ENCODE measurements at places on chromosomes 2 and 18.

- DNase-seq: no peak
- H3K4me3 ChIP-seq: no peak overlapping the region
- H3K36me3 ChIP-seq: no peaks in the 10 kb centered on the region
- H3K27ac ChIP-seq: no peak overlapping the region
- no peaks in the 10 kb centered on the region for H3K27me3 ChIP-seq
Measured at GRCh38 chr18:6557770-6558248, 143.1 kb upstream of the L3MBTL4 start.

DNA sequence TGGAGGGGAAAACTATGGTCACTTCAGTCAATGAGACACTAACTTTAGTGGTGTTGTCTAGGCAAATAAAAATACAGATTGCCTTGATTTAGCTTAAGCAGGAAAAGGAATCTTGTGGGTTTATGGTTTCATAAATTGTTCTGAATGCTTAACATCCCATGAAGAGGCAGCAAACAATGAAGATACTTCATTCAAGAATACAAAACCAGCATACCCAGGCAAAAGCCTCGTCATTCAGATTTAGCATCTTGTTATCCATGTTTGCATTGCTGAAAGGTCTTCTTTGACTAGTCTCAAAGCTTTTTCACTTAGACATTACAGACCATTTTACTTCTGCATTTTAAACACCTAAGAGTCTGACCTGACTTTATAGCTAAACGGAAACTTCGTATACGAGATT, 272.7 kb upstream of the FSHR start:
- no peak for DNase-seq
- no peaks in the 10 kb centered on the region for H3K36me3 ChIP-seq
- H3K4me3 ChIP-seq: no peak overlapping the region
- H3K27me3 ChIP-seq: no peaks in the 10 kb centered on the region
- H3K27ac ChIP-seq: no peak overlapping the region

DNA sequence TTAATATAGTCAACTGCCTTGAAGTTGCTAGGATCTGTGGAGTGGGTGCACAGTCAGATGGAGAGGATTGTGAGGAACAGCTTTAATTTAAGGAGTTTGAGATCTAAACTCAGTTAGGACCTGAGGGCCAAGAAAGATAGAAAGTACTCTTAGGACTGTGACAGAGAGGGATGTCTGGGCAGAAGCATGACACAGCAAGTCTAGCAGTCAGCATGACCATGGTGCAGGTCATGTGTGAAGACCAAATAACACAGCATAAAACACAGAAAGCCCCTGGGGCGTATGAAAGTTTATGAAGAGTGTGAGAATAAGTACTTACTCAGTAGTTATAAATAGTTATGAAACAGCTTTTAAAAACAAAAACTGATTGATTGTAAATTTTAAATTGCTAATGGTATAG, 107.2 kb downstream of the GALNT1 start:
- H3K27me3 ChIP-seq: no peaks in the 10 kb centered on the region
- no peak for DNase-seq
- H3K4me1 ChIP-seq: no peaks in the 10 kb centered on the region
- no peak overlapping the region for H3K27ac ChIP-seq

DNA sequence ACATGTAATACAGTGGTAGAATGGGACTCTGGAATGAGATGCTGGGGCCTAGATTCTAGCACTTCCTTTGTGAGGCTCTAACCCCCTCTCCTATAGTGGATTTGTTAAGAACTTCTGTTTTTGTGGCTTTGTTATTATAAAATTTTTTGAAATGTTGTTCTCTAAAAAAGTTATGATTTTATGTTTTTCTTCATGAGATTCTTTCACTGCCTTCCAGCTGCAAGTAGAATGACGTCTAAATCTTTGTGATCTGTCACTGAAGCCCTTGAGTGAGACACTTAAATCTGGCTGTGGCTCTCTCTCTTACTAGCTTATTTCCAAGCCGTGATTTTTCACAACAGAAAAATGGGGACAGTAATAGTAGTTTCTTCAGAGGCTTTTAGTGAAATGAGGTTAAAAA, 1.6 kb downstream of the CASP8 start:
- no peaks in the 10 kb centered on the region for H3K27me3 ChIP-seq
- peaks cover 20% of the 10 kb centered on the region for H3K4me1 ChIP-seq
- DNase-seq: no peak
- H3K27ac ChIP-seq: no peak overlapping the region
- peak overlapping the region; percentile 38 for H3K4me3 ChIP-seq

GRCh38 chr2:194705398-194705797, 951.6 kb upstream of the SLC39A10 start:
- no peaks in the 10 kb centered on the region for H3K4me1 ChIP-seq
- no peaks in the 10 kb centered on the region for H3K36me3 ChIP-seq
- DNase-seq: no peak
- no peak overlapping the region for H3K27ac ChIP-seq
- H3K4me3 ChIP-seq: no peak overlapping the region
- no peaks in the 10 kb centered on the region for H3K27me3 ChIP-seq

GRCh38 chr18:35413163-35413511, 36.0 kb upstream of the ZNF396 start:
- H3K27ac ChIP-seq: no peak overlapping the region
- H3K4me1 ChIP-seq: no peaks in the 10 kb centered on the region
- no peaks in the 10 kb centered on the region for H3K36me3 ChIP-seq

GRCh38 chr2:241984271-241984655, 114.7 kb downstream of the RTP5 start:
- no peaks in the 10 kb centered on the region for H3K36me3 ChIP-seq
- H3K27me3 ChIP-seq: no peaks in the 10 kb centered on the region
- no peaks in the 10 kb centered on the region for H3K4me1 ChIP-seq

- no peak overlapping the region for H3K4me3 ChIP-seq
- no peaks in the 10 kb centered on the region for H3K4me1 ChIP-seq
- no peaks in the 10 kb centered on the region for H3K27me3 ChIP-seq
- H3K27ac ChIP-seq: no peak overlapping the region
- DNase-seq: no peak
Measured at GRCh38 chr18:48597671-48598070, 58.8 kb downstream of the CTIF start.

GRCh38 chr2:152452256-152452973, 117.4 kb downstream of the FMNL2 start:
- H3K36me3 ChIP-seq: no peaks in the 10 kb centered on the region
- H3K27me3 ChIP-seq: no peaks in the 10 kb centered on the region
- no peak for DNase-seq
- no peak overlapping the region for H3K4me3 ChIP-seq
- peaks cover 7% of the 10 kb centered on the region for H3K4me1 ChIP-seq

DNA sequence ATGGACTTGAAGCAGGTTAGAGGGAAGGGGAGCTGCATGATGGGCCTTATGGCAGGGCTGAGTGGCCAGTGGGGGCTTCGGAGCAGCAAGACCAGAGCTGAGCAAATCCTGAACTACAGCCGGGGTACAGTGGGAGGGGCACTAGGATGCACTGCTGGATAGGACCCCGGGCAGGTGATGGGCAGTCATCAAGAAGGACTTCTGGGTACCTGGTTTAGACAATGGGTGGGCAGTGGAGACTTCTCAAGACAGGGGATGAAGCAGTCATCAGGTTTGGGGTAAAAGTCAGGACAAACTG, 507.4 kb upstream of the MYT1L start:
- no peak overlapping the region for H3K4me3 ChIP-seq
- DNase-seq: no peak
- no peaks in the 10 kb centered on the region for H3K27me3 ChIP-seq
- no peak overlapping the region for H3K27ac ChIP-seq
- no peaks in the 10 kb centered on the region for H3K4me1 ChIP-seq

- no peak overlapping the region for H3K4me3 ChIP-seq
- DNase-seq: no peak
Measured at GRCh38 chr18:23203891-23204432, 68.7 kb downstream of the CABLES1 start.

DNA sequence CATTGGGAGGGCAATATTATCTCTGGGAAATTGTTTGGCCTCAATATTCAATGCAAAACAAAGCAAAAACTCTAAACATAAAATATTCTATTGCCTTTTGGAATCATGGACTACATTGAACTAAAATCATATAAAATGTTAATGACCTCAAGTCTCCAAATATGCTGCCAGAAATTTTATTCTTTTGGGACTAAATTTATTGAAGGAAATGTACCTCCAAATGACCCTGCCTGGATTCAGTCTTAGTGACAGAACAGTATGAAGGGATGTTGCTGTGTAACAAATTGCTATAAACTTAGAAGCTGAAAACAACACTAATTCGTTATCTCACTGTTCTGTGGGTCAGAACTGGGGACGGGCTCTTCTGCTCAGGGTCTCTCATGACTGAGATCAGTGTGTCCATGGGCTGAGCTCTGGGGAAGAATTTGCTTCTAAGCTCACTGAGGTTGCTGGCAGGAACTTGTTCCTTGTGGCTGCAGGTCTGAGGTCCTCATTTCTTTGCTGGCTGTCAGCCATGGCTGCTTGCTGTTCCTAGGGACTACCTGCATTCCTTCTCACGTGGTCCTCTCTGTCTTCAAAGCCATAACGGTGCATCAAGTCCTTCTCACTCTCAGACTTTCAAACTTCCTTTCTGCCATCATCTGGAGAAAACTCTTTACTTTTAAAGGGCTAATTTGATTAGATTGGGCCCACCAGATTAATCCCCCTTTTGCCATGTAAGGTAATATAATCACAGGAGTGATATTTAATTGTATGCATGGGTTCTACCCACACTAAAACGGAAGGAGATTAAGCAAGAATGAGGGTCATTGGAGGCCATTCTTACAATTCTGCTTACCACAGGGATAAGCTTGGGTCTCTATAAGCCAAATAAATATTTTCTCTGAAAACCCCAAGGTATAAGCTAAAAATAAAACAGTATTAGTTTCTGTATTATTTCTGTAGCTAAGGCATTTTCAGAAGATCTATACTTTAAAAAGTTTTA, 149.0 kb downstream of the ADCYAP1 start:
- H3K27me3 ChIP-seq: no peaks in the 10 kb centered on the region
- H3K27ac ChIP-seq: no peak overlapping the region
- H3K4me3 ChIP-seq: no peak overlapping the region
- no peak for DNase-seq
- H3K4me1 ChIP-seq: no peaks in the 10 kb centered on the region

GRCh38 chr2:144607099-144607498, 87.2 kb upstream of the ZEB2 start:
- no peaks in the 10 kb centered on the region for H3K27me3 ChIP-seq
- H3K4me3 ChIP-seq: no peak overlapping the region

DNA sequence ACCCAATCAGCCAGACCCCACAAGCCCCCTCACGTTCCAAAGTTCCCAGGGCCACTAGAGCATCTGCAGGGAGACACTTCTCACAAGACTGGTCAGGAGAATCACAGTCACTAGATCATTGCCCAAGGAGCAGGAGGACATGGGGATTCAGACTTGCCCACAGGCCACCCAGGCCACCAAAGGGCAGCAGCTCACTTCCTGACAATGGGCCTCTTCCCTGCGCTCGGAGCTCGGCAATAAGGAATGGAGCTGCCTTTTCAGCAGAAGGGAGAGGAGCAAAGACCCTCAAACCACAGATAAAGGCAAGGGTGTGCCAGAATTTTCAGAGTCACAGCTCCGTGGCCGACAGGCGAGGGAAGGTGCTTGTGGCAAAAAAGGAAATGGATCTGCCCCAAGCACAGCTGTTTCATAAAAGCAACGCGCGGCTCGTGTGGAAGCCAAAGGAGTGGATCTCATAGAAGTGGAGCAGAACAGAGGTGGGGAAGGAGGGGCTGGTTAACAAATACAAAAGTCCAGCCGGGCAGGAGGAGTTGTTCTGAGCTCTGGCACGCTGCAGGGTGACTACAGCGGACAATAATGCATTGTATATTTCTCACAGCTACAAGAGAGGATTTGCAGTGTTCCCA, 72.1 kb downstream of the EDAR start:
- H3K4me1 ChIP-seq: no peaks in the 10 kb centered on the region
- DNase-seq: no peak
- no peak overlapping the region for H3K4me3 ChIP-seq
- no peaks in the 10 kb centered on the region for H3K36me3 ChIP-seq
- no peaks in the 10 kb centered on the region for H3K27me3 ChIP-seq
- no peak overlapping the region for H3K27ac ChIP-seq

DNA sequence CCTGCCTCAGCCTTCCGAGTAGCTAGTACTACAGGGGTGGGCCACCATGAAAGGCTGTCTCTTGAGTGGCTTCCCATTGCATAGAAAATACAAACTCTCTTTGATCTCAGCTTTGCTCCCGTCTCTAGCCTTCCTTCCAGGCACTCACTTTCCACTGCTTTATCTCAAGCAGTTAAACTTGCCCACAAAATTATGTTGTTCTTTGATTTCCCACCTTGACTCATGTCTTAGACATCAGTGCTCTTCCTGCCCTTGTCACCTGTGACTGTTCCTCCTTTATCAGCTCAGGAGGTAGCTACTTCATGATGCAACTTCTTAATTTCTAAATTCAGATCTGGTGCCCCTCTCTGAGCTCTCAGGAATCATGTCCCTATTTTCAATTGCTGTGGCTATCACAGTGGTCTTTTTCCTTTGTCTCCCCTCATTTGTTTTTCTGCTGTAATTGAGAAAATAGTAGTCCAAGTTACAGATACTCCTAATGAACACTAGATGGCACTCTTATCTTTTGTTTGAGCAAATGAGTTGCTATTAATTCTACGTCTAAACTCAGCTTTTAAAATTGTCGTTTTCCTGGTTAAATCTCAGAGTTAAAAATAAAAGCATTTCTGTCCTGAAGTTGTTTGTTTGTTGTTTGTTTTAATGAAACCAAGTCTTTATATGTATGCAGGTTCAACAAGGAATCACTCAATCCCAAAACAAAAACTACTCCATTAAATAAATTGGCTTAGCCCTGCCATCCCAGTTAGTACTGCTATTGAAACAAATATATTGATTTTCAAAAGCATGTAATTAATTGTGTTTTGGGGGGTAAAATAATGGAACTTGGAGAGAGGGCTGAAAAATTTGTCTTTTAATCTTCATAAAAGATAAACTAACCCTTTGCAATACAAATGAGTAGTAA, 46.9 kb upstream of the GREB1L start:
- no peaks in the 10 kb centered on the region for H3K36me3 ChIP-seq
- H3K27me3 ChIP-seq: no peaks in the 10 kb centered on the region
- H3K4me1 ChIP-seq: no peaks in the 10 kb centered on the region

- H3K4me1 ChIP-seq: no peaks in the 10 kb centered on the region
- no peak overlapping the region for H3K4me3 ChIP-seq
- H3K36me3 ChIP-seq: no peaks in the 10 kb centered on the region
- no peak for DNase-seq
- no peaks in the 10 kb centered on the region for H3K27me3 ChIP-seq
- H3K27ac ChIP-seq: no peak overlapping the region
Measured at GRCh38 chr18:37630334-37630733, 64.7 kb upstream of the CELF4 start.

- H3K4me3 ChIP-seq: no peak overlapping the region
- H3K27ac ChIP-seq: no peak overlapping the region
- no peak for DNase-seq
- H3K27me3 ChIP-seq: no peaks in the 10 kb centered on the region
Measured at GRCh38 chr2:176435729-176436128, 166.5 kb downstream of the MTX2 start.

- no peak overlapping the region for H3K27ac ChIP-seq
- H3K27me3 ChIP-seq: no peaks in the 10 kb centered on the region
- no peak overlapping the region for H3K4me3 ChIP-seq
- DNase-seq: no peak
- H3K36me3 ChIP-seq: no peaks in the 10 kb centered on the region
Measured at GRCh38 chr2:102061286-102061699, 69.5 kb downstream of the IL1R2 start.

GRCh38 chr18:47689371-47689770, 241.1 kb downstream of the SMAD2 start:
- H3K27me3 ChIP-seq: no peaks in the 10 kb centered on the region
- H3K27ac ChIP-seq: no peak overlapping the region
- H3K4me1 ChIP-seq: no peaks in the 10 kb centered on the region
- no peaks in the 10 kb centered on the region for H3K36me3 ChIP-seq
- H3K4me3 ChIP-seq: no peak overlapping the region
- DNase-seq: no peak

- no peak overlapping the region for H3K4me3 ChIP-seq
- H3K36me3 ChIP-seq: no peaks in the 10 kb centered on the region
- H3K4me1 ChIP-seq: no peaks in the 10 kb centered on the region
- DNase-seq: no peak
Measured at GRCh38 chr18:10318691-10318970, 135.8 kb upstream of the APCDD1 start.
